ENCODE measurements at places on chromosomes 7 and 10. TPM values are rescaled to one million over a fixed set of nuclear protein-coding genes. Genes with fewer than 3 reads are reported as not detected.

The EMX2 gene
- 198 TPM for polyA plus RNA-seq

The FAM25G gene
- polyA plus RNA-seq = not detected

The C7orf33 gene
- polyA plus RNA-seq = not detected

The WDR91 gene
- 70.0 TPM for polyA plus RNA-seq

- DNase-seq = no peak
Measured at GRCh38 chr10:89684604-89685003, 16.8 kb upstream of the KIF20B start.

- DNase-seq = no peak
Measured at GRCh38 chr7:149524394-149524793, 26.8 kb upstream of the ZNF746 start.

GRCh38 chr10:89091496-89091895 is 100.9 kb downstream of the FAS start:
- DNase-seq = no peak

GRCh38 chr7:92811158-92811557 is 25.2 kb downstream of the CDK6 start:
- no peak for DNase-seq

GRCh38 chr7:57203161-57203791 is 71.0 kb upstream of the ZNF479 start:
- DNase-seq = no peak

DNA sequence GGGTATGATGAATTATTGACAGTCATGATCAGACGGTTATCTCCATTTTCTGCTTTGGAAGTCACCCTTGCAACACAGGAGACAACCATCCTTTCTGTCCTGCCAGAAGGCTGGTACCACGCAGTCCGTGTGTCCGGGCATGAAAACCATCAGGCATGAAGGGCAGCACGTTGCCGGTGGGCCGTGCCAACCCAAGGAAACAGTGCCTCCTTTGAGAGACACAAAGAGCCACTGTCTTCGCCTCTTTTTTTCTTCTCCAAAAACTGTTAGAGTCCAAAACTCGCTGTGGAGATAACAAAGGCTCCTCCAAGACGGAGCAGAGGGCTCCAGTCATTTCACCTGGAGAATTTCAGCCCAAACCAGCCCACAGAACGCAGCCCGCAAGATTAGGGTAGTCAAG is 60.4 kb upstream of the ARHGAP21 start:
- no peak for DNase-seq

GRCh38 chr10:92699518-92700381 is 10.0 kb downstream of the HHEX start:
- DNase-seq = no peak

Data from renal pelvis (tissue), 12 donors.